ENCODE measurements at places on chromosomes 3 and 15.

DNA sequence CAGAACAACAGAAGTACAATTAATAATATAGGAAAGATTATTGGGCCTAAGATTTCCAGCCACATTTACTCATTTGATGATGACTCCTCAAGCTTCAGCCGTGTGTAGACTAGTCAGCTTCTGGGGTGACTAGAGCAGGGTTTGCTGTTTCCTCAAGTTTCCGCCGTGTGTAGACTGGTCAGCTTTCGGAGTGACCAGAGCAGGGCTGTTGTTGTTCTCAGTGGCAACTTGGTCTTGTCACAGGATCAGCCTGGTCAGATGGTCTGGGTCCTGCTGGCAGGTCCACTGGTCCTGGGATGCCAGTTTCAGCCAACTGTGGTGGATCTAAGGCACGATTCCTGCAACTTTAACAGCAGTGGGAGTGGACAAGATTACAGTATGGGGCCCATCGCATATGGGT is 21.8 kb upstream of the NOX5 start:
- no peak for DNase-seq

GRCh38 chr3:58521336-58521670 is 15.7 kb downstream of the ACOX2 start:
- no peak for DNase-seq

- no peak for DNase-seq
Measured at GRCh38 chr3:34534013-34534412, 735.6 kb downstream of the PDCD6IP start.

DNA sequence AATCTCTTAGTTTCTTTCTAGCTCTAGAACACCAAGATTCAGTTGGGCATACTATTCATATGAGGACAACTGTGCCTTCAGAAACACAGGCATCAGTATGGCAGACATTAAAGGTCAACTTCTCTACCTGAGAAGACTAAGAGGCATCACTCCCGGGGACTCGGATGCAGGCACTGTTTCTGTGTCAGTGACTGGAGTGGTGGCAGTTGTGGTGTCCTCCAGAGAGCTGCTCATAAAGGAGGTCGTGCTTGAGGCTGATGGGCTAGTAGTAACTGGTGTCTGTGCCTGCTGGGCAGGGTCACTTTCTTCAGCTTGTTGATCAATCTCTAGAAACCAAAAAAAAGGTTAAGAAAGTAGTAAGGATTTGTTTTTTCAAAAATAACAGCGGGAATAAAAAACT is 75.2 kb downstream of the FBXL22 start:
- no peak for DNase-seq

GRCh38 chr3:190701096-190701532 is 161.4 kb downstream of the GMNC start:
- DNase-seq, result no peak

DNA sequence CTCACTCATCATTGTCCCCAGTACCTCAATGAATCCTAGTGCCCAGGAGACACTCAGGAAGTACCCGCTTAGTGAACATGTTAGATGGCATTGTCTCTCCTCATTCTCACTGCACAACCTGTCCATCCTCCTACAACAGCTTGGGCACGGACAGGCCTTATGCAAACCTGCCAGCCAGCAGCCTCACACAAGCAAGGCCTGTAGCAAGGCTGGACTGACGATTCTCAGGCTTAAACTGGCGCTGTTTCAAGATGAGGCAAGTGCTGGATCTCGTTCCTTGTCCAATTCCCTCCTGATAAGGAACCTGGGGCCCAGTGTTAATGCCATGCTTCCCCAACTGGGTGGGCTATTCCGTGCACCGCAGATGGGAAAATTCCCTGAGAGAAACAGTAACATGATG is 59.0 kb downstream of the CDCP1 start:
- no peak for DNase-seq

- DNase-seq, result no peak
Measured at GRCh38 chr15:92158426-92158825, 235.3 kb upstream of the ST8SIA2 start.

DNA sequence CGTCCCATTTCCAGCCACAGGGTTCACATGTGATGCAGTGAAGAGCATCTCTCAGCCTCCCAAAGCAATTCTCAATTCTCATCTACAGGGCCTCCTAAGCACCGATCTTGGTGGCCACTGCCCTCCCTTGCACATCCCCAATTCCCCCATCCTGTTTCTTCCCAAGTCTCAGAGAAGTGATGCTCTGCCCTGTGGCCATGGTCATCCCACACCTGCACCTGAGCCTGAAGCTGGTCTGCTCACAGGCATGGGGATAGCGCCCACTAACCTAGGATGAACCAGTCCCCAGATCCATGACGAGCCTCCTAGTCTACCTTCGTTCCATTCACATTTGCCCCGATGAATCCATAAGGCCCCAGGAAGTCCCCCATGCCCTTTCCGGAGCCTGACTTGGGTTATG is 201.5 kb downstream of the UACA start:
- DNase-seq, result no peak

- DNase-seq, result no peak
Measured at GRCh38 chr15:69980341-69981059, 117.2 kb downstream of the TLE3 start.

- no peak for DNase-seq
Measured at GRCh38 chr15:69096626-69097025, 63.8 kb upstream of the GLCE start.

- no peak for DNase-seq
Measured at GRCh38 chr15:80626643-80627120, 68.4 kb upstream of the ABHD17C start.

- DNase-seq, result no peak
Measured at GRCh38 chr3:9808345-9809037, 1.6 kb upstream of the TTLL3 start.

DNA sequence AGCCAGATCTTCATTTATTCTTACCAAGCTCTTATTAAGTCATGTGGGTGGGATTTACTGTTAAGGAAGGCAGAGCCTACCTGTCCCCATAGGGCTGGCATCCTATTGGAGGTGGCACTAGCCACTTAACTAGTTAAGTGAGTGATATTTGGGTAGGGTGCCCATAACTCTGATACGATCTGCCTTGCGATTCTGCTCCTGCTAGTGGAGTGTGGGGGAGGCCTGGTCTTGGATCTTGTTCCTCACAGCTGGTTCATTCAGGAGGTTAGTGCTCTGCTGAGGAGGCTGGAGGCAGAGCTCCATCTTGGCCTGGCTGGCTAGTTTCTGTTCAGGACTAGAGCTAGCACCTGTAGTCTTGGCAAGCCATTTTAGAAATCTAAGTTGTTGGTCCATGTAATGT is 9.3 kb downstream of the BAHD1 start:
- DNase-seq, result no peak

DNA sequence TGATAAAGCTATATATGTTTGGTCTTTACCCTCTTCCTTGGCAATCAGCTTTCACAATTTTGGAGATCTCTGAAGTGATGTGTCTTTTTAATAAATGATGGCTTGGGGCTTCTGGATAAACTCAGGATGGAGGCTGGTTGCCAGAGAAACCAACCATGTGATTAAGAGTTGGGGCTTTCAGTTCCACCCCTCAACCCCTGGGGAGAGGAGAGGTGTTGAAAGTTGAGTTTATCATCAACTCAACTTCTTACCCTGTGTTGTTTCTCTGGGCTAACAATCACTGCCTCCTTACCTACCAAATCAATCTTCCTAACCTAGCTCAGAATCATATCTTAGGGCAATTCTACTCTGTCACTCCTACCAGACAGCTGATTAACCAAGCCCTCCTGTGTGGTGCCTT is 735.8 kb downstream of the ZPLD1 start:
- DNase-seq, result no peak

DNA sequence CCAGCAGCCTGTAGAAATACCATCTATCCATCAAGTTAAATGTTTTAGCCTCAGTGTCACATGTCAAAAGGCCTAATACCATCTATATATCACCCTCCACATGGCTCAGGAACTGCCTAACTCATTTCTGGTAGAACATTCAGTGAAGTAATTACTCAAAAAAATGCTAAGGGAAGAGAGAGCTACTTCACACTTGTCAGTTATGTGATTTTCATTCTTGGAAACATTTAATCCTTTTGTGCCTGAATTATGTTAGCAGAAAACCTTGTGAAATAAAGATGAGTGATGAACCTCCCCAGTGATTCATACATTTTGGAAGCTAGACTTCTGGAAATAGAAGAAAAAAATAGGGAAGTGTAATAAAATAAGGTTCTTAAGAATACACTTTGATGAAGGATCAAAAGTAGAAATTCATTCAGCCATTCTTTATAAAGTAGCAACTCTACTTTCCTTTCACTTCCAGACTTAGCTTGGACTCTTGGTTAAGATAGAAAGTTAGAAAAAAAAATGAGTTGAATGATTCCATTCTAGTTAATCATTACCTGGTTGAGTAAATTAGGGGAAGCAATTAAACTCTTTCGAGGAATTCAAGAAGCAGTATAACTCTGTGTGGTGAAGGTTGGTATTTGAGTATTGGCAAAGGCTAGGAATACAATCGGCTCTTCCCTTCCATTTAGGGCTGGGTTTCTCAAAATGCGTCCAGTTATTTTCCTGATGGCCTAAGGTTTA is 3.6 kb downstream of the OTOL1 start:
- no peak for DNase-seq

DNA sequence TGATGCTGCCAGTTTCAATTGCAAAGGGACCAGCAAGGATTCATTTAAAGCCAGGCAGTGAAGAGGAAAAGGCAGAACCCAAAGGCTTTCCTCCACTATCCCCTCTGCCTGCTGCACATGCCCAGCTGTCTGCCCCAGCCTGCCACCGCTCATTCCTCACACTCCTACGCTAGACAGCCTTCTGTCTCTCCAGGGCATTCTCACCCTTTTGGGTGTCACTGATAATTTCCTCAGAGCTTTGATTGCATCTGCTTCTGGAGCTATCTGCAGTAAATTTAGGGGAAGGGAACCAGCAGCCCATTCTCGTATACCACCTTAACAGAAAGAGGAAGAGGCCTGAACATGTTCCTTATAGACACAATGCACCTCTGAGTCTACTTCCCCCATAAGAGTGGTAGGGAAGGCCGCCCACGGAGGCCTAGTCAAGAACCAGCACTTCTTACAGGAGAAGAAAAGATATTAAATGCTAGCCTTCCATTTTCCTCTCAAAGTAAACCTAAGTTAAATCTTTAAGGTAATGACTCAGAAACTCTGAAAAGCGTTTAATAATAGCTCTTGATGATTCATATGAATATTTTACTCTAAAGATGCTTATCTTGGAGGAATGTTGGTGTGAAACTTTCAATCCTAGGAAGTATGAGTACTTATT is 20.9 kb downstream of the NUDT16 start:
- no peak for DNase-seq

DNA sequence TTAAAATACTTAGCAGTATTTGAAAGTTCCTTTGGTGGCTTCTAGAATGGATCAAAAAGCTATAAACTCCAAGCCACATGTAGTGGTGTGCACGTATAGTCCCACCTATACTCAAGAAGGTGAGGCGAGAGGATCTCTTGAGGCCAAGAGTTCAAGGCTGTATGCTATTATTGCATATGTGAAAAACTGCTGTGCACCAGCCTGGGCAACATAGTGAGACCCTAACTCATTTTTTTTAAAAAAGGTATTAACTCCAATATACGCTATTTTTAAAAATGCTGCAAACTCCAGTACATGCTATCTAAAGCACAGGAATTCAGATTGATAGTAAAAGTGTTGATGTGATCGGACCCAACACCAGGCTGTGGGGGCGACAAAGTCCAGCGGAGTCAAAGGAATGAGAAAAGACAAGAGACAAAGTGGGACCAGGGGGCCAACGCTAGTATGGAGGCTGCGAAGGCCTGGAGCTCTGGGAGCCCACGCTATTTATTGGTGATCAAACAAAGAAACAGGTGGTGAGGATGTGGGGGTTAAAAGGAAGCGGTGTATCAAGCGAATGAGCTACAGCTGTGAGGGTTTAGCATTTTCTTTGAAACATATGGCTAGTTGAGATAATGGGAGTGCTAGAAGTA is 66.6 kb downstream of the ARIH1 start:
- no peak for DNase-seq

DNA sequence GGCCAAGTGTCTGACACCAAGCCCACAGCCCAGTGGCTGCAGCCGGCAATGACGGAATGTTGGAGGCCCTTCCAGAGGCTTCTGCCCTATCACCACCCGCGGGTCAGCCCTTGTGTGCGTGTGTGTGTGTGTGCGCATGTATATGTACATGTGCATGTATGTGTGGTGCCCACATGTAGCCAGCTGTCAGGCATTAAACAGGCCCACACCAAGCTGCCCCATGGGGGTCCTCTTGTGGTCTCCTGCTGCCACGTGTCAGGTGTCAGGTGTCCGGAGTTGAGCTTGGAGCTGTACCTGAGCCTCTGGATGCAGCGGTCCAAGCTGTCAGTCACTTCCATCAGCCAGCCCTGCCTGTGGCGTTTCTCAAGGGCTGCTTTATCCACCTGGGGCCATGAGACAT is 13.9 kb downstream of the UROC1 start:
- DNase-seq, result no peak

DNA sequence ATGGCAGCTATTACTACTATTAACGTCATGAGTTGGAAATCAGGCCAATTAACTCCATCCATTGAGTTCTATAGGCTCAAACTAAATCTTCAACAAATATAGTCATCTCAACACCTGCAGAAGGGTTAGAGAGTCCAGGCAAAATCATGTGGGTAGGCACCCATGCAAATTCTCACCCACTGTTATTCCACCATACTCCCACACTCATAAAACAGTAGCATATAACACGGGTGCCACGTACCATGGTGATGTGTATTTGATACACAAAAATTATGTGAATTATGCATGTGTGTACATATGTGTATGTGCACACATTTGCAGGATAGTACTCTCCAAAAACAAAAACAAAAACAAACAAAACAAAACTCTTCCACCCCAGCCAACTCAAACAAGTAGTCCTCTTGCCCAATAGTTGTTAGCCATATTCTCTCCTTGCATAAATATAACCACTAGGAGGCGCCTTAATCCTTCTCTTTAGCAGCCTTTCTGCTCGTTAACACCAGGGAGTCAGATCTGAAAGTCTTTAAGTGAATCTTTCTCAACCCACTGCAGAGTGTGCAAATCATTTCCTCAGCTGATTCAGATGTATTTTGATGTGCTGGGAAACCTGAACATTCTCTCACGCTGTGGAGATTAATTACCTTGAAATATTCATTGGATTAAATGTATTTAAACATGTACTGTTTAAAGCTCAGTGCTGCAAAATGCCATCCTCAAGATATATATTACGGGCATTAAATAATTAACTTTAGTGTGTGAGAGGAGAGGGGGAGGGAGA is 38.0 kb upstream of the COPB2 start:
- DNase-seq, result no peak

DNA sequence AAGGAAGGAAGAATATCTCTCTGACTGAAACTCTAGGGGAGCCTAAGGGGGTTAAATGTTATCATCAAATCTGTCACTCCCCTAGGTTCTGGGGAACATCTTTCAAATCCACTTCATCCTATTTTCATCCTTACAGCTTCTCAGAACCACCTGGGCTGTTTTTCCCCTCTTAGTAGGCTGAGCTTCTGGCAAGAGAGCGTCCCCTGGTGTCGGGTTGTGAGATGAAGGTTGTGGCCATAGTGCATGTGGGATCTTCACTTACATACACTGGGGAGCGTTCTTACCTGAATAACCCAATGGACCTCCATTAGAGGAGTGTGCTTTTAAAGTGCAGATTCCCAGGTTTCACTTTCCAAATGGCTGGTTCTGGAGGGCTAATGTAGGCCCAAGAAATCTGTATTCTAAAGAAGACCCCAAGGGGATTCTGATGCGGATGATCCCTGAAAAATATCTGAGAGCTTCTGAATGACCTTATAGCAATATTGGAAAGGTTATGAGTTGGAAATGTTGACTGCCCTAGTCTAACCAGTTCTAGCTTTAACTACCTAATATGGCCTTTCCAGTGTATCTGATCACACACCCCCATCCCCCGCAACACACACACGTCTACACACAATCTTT is 663.7 kb downstream of the AGBL1 start:
- DNase-seq, result peak; percentile 37

Data from stimulated activated CD8-positive, alpha-beta memory T cell treated with anti-CD3 and anti-CD28 coated beads, Interleukin-7, amount 100 ng/mL, for 1 hour (primary cell).